ENCODE measurements at places on chromosomes 5 and 9.

GRCh38 chr5:87190041-87190440 lies 77.6 kb upstream of the RASA1 start:
- no peak for DNase-seq

GRCh38 chr9:70013598-70014196 lies 30.0 kb upstream of the MAMDC2 start:
- DNase-seq = no peak

- DNase-seq = no peak
Measured at GRCh38 chr5:55113327-55113726, 10.9 kb downstream of the GZMA start.

DNA sequence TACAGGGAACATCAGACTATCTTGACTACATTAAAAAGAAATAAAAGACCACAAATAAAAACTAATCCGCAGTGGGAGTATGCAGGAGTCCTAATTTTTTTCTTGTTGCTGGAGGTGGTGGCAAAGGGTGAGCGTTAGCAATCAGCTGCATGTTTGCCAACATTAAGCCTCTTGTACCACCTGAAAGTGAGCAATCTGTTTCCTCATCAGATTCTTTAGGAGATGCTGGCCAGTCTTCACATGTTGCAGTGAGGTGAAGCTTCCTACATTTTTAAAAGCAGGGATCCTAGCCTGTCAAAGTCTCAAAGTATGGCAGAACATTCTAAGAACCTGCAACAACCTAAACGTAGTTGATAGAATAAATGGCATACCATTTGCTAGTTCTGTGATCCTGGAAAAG lies 162.2 kb upstream of the MEF2C start:
- no peak for DNase-seq

DNA sequence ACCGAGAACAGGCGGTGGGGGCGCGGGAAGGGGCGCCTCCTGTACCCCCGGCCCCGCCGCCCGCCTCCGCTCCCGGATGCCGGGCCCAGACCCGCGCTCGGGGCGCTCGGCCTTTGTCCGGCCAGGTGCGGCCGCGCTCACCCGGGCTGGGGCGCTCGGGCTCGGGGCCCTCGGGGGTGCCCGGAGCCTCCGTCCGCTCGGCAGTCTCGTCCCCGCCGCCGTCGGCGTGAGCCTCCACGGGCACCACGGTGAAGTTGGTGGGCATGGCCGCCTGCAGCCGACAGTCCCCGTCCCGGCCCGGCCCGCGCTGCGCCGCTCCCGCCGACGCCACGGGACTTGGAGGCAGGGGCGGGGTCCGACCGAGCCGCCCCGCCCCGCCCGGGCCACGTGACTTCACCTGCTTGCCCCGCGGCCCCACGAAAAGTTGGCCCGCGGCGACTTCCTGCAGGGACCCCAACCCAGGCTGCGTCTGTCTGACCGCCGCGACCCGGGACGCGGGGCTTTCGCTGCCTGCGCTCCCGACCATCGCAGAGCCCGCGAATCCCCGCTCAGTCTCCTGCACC lies at the start of gene SLC12A7:
SLC12A7 (minus strand) TSS at position 337 of the 563 bp plus-strand sequence; CDS start at position 265, 72 bp downstream.
- peak; percentile 52 for DNase-seq

DNA sequence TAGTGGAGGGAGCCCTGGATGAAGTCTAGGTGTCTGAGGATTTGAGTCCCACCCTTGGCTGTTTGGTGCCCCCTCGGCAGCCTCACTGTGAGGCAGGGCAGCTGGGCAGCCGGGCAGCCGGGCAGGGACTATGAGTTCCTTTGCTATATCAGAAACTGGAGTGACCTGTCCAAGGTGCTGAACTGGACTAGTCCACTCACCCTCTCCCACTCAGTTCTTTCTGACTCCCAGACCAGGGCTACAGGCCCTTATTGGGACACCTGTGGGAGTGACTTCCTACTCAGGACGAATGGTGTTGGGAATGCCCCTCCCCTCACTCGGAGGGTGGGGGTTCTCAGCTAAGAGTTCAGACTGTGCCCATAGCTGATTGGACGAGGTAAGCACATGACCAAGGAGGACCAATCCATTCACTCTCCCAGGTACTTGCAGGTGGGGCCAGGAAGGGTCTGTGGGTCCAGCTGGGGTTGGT lies 34.1 kb upstream of the RAPGEF1 start:
- DNase-seq = peak; percentile 86

GRCh38 chr5:107325866-107326265 lies 344.9 kb downstream of the EFNA5 start:
- DNase-seq = no peak

DNA sequence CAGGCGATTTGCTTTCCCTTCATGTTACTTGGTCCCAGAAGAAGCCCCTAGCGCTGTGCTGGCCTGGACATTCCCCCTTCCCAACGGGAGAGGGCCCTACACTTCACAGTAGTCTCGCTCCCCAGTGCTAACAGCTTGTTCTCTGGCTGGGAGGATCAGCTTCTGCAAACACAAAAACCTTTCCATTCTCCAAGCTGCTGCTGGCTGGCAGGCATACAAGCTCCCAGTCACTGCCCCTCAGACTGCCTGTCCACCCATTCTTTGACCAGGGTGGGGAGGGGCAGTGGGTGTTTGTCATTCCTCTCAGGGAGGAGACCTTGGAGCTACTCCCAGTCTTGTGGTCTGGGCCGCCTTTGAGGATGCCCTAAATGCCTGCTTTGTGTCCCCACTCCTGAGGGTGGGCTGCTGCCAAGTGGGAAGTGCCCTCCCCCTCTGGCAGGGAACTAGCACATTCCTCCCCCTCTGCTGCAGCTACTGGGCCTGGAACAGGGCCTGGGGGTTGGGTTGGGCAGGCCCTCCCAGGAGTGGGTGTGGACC lies 20.8 kb downstream of the ENHO start:
- DNase-seq = no peak

GRCh38 chr5:145917288-145917687 lies 19.1 kb upstream of the SH3RF2 start:
- DNase-seq = no peak

- DNase-seq = peak; percentile 14
Measured at GRCh38 chr9:75992482-75993206, 102.2 kb downstream of the PCSK5 start.

DNA sequence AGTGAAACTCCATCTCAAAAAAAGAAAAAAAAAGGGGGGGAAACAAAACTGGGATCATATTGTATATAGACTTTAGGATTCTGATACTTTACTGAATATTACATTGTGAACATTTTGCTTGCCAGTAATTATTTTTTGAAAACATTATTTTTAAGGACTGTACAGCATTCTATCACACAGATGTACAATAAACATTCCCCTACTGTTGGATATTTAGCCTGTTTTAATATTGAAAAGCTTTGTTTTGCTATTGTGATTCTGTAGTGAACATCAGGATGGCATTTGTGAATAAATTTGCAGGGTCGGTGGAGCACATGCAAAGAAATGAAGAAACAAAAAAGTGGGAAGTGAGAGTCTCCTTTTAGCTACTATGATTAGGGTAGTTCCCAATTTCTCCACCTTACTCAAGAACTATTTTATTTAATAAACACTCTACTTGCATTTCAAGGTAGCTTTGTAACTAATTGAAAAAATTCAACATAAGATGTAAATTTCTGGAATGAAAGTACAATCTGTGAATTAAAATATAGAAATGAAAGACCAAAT lies 18.7 kb downstream of the RASGRF2 start:
- no peak for DNase-seq

- no peak for DNase-seq
Measured at GRCh38 chr9:126612326-126612812, 1.4 kb upstream of the LMX1B start.

All from RKO (cell line).